ENCODE measurements at places on chromosomes 6 and 20.

- H3K4me3 ChIP-seq, result no peak overlapping the region
- no peaks in the 10 kb centered on the region for H3K4me1 ChIP-seq
- no peak for DNase-seq
Measured at GRCh38 chr6:168035661-168036545, 38.4 kb downstream of the KIF25 start.

- H3K27ac ChIP-seq, result no peak overlapping the region
- no peaks in the 10 kb centered on the region for H3K36me3 ChIP-seq
- H3K4me3 ChIP-seq, result no peak overlapping the region
- H3K27me3 ChIP-seq, result no peaks in the 10 kb centered on the region
- peaks cover 50% of the 10 kb centered on the region for H3K4me1 ChIP-seq
Measured at GRCh38 chr6:108587258-108588059, 26.7 kb downstream of the FOXO3 start.

DNA sequence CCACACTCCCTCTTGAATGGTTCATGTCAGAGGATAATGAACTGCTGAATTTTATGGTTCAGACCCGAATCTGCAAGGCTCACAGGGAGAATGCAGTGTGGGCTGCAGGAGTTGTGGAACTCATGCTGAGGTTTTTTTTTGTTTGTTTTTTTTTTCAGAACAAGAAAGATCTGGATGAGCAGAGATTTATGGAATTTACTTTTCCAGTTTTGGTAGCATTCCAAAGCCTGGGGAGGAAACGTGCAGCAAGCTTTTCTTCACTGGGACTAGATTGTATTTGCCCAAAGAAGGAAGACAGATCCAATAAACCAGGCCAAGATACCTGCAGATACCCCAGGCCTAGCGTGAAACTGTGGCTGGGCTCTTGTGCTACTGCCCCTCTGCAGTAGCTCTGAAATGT, 223.9 kb upstream of the TAB2 start:
- H3K4me3 ChIP-seq, result no peak overlapping the region
- peaks cover 65% of the 10 kb centered on the region for H3K4me1 ChIP-seq
- H3K36me3 ChIP-seq, result no peaks in the 10 kb centered on the region
- DNase-seq, result no peak
- H3K27ac ChIP-seq, result peak overlapping the region; percentile 27

GRCh38 chr20:24681634-24682495, 212.4 kb downstream of the SYNDIG1 start:
- no peak overlapping the region for H3K4me3 ChIP-seq
- no peak overlapping the region for H3K27ac ChIP-seq
- no peaks in the 10 kb centered on the region for H3K27me3 ChIP-seq
- H3K4me1 ChIP-seq, result no peaks in the 10 kb centered on the region
- DNase-seq, result no peak

Measured in CD4-positive, alpha-beta memory T cell (primary cell).